Stimulated activated CD4-positive, alpha-beta T cell treated with anti-CD3 and anti-CD28 coated beads, Interleukin-2, amount 100 ng/mL, for 48 hours (primary cell): ENCODE measurements at places on chromosomes 4 and X.

DNA sequence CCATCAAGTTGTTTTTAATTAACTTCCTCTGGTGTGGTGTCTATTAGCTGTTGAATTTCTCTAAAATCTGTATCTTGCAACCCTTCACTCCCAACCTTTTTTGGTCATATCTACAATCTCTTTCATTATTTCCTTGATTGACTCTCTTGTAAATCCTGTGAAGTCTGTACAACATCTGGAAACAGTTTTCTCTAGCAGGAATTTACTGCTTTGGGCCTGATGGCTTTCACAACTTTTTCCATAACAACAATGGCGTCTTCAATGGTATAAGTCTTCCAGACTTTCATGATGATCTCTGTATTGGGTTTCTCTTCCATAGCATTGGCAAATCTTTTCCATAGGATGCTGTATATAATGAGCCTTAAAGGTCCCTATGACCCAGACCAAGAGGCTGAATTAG lies 49.0 kb downstream of the TBC1D19 start:
- no peak for DNase-seq

DNA sequence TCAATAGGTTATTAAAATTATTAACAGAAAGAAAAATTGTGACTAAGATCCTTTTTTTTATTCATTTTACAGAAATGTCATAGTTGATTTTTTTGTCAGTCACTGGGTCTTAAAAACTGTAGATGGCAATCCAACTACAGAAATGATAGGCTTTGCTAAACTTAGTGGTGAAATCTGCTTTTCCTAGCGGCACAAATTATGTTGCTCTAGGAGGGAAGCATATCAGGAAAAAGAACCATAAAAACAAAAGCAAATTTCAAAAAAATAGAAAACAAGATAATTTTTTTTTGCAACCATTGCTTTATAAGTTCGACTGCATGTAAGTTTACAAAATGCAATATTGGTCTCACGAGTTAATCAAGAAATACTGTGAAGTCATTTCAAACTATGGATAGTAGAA lies 443.5 kb upstream of the IGFBP7 start:
- no peak for DNase-seq

GRCh38 chrX:55867708-55868107 lies 150.2 kb downstream of the RRAGB start:
- DNase-seq, result no peak

DNA sequence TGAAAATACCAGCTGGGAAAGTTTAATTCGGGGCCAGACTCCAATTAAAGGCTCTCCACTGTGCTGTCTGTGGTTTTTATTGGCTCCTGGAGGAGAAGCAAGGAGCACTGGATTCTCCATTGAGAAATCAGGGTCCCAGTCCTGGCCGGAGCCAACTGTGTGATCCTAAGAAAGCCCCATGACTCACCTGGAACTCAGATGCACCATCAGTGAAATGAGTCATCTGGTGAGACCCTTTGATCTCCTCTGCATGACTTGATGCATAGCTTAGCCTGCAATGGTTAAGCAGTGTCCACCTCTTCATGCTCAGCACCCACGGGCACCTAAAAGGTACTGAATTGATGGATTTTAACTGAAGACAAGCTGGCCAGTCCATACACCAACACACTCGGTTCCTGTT lies 119.2 kb upstream of the VCX3B start:
- DNase-seq, result no peak

DNA sequence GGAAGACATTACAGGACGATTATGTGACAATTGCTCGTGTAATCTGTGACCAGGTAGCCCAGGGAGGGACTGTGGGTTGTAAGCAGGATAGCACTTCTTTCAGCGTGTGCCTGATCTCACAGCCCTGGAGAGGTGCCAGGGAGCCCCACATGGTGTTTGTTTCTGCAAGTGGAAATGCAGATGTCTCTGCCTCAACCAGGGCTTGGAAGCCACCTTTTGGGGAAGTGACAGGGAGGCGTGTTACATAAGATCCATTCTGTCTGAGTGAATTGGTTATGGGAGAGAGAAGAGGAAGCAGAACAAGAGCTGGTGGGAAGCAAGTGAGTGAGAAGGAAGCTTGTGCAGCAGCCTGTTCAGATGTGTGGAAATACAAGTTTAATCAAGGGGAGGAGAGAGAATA lies 104.5 kb upstream of the GATB start:
- no peak for DNase-seq

DNA sequence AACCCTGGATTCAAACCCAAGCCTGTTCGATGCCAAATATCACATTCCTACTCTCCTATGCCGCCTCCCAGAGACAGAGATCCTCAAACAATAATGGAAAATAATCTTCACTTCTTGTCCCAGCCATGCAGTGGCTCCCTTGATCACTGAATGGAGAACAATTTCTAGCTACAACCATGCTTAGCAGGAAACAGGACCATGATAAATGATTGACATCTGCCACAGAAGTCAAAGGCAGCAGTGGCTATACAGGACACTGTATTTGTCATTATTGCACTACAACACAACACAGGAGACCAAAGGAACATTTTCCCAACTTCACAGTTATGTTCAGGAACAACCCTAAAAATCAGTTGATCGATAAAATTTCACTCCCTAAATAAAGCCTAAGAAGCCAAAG lies 243.3 kb upstream of the SLC7A11 start:
- no peak for DNase-seq

GRCh38 chrX:46695491-46695890 lies 63.4 kb downstream of the SLC9A7 start:
- no peak for DNase-seq

DNA sequence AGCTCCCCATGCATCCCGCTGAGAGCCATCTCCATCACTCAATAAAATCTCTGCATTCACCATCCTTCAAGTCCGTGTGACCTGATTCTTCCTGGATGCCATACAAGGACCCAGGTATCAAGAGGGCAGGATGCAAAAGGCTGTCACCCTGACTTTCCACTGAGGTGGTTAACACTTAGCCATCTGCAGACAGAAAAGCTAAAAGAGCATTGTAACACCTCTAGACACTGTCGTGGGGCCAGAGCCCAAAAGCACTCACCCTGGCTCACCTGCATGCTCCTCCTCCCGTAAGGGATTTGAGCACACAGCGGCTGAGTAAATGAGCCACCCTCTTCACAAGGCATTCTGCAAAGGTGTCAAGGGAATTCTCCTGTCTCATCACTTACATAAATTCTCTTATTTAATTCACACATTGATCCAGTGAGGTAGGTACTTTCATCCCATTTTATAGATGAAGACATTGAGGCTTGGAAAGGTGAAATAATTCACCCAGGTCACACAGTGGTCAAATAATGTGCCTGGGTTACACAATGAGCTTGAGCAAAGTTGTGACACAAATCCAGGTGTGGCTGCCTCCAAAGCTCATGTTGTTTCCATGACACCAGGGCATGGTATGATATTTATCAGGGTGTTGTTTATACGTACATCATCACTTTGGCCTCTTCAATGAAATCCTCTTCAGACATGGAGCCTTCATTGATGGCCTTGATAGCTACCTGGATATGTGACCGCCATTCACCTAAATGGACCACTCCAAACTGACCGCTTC lies 48.0 kb downstream of the TXK start:
- DNase-seq, result no peak

DNA sequence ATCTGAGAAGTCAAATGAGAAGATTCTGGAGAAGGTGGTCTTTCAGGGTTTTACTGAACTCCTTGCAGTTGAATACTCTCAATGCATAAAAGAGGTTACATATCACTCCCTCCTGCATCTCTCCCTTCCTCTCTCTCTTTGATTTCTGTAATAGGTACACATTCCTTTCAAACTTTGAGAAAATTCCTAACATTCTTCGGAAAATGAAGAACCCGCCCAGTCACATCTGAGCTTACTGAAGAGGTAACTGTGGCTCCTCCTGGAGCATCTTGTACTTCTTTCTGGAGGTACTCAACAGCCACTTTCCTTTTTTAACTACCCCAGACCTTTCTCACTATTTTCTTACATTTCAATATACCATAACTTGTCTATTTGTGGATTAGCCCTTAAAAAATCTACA lies 24.7 kb downstream of the NDST3 start:
- no peak for DNase-seq

- no peak for DNase-seq
Measured at GRCh38 chr4:24778464-24779225, 16.7 kb upstream of the SOD3 start.

DNA sequence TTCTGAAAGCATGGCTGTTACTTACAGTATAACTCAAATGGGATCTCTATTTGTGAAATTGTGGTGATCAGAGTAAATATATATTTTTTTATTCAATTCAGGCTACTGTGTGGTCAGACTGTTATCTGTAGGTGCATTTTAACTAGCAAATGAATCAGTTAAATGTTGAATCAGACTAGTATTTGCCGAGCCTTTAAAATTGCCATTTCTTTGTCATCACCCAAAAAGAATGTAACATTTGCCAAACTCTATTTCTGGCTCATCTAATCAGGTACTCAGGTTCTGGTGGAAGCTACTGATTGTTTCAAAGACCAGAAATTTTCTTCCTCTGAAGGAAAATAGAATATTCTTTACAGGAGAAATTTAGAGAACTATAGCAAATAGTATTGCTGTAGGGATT lies 1.8 kb upstream of the NAA15 start:
- DNase-seq, result no peak

GRCh38 chr4:168440442-168441264 lies 39.6 kb downstream of the DDX60L start:
- no peak for DNase-seq

- no peak for DNase-seq
Measured at GRCh38 chrX:133541021-133541420, 125.7 kb upstream of the GPC4 start.

GRCh38 chr4:104447294-104447693 lies 47.4 kb downstream of the CXXC4 start:
- DNase-seq, result no peak

- no peak for DNase-seq
Measured at GRCh38 chrX:116756958-116757357, 294.2 kb upstream of the CT83 start.

GRCh38 chr4:142497606-142498005 lies 348.5 kb downstream of the INPP4B start:
- DNase-seq, result no peak

DNA sequence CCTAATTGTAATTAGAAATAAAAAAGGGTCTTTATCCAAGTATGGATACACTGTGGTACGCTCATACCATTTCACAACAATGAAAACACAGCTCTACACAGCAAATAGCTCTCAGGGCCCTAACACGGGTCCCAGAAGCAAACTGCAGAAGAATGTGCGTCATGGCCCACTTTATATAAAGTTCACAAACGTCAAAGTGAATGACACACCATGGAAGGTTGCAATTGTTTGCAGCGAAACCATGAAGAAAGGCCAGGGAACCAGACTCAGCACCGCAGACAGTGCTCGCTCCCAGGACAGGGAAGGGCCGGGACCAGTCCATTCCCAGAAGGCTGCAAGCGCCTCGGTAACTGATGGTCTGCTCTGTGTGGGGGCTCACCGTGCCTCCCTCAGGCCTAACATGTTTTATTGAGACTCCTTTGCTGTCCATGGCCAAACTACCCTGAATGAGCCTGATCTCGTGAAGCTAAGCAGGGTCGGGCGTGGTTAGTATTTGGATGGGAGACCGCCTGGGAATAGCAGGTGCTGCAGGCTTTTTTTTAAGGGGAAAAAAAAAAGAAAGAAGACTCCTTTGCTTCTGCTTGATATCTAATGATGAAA lies 47.8 kb downstream of the ACOX3 start:
- no peak for DNase-seq

GRCh38 chrX:124045109-124045508 lies 83.6 kb downstream of the STAG2 start:
- no peak for DNase-seq

DNA sequence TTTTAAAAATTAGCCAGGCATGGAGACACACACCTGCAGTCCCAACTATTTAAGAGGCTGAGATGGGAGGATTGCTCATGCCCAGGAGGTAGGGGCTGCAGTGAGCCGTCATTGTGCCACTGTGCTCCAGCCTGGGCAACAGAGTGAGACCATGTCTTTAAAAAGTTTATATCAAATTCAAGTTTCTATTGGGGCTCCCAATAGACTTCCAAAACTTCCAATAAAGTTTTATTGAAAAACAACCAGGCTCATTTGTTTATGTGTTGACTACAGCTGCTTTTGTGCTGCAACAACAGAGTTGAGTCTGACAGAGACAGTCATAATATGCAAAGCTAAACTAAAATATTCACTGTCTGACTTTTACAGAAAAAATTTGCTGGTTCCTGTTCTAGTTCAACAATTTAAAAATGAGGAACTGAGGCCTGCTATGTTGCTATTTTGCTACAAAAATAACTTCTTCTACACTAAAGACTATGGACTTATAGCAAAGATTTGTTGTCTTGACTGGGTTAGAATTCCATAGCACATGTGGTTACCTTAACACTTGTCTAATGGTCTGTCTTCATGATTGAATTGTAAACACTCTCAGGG lies 63.3 kb upstream of the RELL1 start:
- DNase-seq, result no peak

GRCh38 chr4:113844369-113844768 lies 82.8 kb upstream of the CAMK2D start:
- no peak for DNase-seq

GRCh38 chrX:39811376-39811775 lies 286.4 kb downstream of the BCOR start:
- DNase-seq, result no peak

- DNase-seq, result no peak
Measured at GRCh38 chr4:3762264-3762663, 3.9 kb upstream of the ADRA2C start.

DNA sequence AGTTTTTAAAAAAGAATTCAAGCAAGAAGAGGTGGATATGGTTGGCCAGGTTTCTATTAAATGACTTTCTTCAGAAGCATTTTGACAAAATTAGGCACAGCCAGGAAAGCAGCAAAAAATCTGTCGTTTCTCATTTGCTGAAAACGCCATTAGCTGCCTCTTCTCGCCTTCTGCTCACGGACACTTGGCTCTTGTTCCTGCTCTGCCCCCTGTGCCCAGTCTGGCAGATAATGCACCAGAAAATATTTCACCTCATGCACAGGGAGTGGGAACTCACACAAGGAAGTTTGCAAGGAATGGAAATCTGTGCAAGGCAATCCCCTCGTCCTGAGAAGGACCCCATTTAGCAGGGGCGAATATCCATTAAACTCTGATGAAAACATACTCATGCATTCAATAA lies 260.0 kb downstream of the PACRGL start:
- DNase-seq, result no peak

GRCh38 chr4:32472918-32473317 lies 1752.7 kb downstream of the PCDH7 start:
- no peak for DNase-seq

- DNase-seq, result no peak
Measured at GRCh38 chr4:175330652-175331051, 412.5 kb downstream of the ADAM29 start.

DNA sequence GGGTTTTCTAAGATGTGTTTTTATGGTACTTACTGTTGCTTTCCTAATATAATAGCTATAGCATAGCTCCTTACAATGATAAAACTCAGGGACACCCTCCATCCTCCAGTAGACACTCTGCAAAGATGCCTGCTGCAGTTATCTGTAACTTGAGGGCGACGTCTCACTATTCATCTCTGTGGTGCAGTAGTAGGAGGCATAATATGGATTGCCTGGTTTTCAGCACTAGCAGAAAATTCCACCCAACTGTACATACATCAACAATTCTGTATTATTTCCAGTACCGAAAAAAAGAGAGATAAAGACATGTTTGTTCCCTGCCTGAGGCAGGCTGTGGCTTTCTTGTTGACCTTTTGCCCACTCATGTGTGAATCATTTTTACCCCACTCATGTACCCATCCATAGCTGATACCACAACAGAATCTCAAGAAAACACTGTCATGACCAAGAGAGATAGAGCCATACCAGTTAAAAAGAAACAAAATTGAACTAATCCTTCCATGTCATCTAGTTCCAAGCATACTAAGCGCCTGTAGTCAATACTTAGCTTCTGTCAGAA lies 220.1 kb downstream of the RAB28 start:
- DNase-seq, result no peak
